ENCODE measurements at places on chromosomes 3 and 15.

DNA sequence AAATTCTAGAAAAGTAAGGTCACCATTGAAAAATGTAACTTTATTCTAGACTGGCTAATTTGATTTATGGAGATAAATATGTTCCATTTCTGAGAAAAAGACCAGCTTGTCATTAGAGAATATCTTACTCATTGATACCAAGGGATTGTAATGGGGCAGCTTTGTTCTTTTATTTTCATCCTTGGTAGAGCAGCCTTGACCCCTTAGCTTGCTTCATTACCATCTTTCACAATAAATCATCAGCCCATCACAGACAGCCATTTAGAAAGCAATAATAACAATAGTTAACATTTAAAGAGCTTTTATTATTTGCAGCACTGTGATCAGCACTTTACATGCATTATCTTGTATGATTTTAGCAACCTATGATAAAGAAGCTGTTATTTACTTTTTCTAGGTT is 253.6 kb downstream of the C3orf38 start:
- DNase-seq = no peak

DNA sequence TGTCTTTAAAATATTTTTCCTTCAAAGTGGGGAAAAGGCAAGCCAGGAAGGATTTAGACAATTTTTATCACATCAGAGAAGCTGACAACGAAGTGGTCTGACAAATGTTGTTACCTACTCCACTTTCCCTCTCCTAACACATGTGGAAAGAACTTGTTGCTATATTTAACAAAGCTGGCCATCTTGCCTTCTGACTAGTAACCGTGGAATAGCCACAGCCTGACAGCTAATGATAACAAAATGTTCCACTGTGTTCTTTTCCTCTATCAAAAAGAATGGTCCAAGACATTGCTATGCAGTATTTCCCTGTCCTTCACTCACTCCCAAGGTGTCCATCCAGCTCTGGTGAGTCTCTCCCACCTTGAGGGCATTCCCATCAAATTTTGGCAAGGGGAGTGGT is 481.4 kb upstream of the THBS1 start:
- no peak for DNase-seq

DNA sequence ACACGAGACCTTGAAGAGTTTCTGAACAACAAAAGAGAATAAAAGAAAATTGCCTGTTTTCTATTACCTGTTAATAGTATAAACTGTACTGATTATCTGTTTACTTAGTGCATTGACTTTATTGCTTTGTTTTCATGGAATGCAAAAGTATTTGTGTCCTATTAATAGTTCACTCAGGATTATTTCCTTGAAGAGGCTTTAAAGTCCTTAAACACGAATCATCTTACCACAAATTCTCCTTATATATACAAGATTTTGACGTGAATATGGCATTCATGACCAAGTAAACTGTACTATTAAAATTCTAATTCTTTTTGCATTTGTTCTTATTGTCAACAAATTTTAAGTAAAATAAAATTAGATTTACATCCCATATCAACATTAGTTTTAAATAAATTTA is 513.0 kb downstream of the NTRK3 start:
- DNase-seq = no peak

GRCh38 chr3:38579551-38580449 is 69.7 kb downstream of the SCN5A start:
- no peak for DNase-seq

DNA sequence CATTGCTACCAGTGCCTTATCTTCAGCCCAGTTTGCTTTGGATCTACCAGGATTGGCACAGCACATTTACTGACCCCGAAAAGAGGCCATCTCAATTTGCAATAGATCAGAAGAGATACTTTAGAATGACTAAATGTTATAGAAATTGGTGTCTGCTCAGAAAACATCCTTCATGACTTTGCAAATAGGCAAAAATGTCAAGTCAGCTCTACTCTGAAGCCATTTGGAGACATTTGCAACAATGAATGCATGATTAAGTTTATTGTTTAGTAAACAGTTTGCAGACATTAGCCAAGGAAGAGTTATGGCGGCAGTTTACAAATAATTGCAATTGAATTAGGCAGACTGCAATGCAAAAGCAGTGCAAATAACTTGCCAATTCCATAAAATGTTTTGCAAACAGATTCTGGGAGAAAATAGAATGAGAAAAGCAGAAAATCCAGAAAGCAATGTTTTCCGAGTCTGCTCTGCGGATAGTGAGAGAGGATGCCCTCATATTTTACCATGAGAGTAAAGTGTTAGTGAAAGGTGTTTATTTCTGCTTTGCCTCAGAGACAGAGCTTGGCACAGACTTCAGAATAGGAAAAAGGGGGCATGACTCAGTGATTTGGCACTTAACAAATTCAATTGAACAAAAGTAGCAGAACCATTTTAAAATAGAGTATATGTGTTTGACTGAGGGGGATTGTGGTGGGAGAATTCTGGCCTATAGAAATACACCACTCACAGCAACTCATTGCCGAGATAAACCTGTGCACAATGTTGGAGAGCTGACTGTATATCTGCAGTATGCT is 334.9 kb upstream of the NR2F2 start:
- DNase-seq = no peak

DNA sequence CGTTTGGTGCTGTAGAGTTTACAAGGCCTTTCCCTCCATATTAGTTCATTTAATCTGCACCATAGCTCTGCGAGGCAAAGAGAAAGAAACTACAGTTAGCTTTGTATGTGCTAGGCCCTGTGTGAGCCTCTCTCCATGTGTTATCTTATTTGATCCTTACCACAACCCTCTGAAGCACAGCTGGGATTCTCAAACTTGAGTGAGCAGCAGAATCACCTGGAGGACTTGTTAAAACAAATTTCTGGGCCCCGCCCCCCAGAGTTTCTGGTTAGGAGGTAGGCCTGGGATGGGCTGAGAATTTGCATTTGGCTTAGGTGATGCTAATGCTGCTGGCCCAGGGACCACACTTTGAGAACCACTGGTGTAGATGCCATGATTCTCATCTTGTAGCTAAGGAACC is 12.3 kb downstream of the CA12 start:
- DNase-seq = no peak

- DNase-seq = no peak
Measured at GRCh38 chr3:10725067-10725466, 91.0 kb upstream of the SLC6A11 start.

- no peak for DNase-seq
Measured at GRCh38 chr3:138718849-138719248, 110.3 kb downstream of the FAIM start.

DNA sequence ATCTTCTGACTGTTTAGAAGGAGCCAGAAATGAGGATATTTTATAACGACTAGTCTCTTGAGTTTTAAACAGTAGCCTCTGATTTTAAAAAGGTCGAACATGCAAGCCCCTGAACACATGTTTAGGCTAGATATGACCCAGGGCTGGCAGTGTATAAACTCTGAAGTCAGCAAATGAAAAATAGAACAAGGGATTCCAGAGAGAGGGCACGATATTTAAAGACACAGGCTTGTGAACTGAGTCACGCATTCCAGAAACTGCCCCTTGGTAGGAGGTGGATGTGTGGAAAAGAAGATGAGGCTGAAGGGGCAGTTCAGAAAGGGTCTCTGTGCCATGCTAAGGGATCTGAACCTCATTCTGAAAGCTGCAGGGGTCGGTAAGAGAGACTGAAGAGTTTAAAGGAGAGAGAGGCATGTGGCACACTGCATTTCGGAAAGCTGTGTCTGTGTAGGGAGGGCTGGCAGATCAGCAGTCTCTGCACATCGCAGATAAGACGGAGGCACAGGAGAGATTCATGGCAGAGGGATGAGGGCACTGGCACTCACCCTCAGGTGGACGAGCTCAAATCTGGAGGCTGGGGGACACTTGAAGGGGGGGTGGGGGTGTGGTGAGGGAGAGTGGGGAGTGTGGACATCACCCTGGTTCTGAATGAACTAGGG is 22.1 kb downstream of the ST8SIA2 start:
- no peak for DNase-seq

DNA sequence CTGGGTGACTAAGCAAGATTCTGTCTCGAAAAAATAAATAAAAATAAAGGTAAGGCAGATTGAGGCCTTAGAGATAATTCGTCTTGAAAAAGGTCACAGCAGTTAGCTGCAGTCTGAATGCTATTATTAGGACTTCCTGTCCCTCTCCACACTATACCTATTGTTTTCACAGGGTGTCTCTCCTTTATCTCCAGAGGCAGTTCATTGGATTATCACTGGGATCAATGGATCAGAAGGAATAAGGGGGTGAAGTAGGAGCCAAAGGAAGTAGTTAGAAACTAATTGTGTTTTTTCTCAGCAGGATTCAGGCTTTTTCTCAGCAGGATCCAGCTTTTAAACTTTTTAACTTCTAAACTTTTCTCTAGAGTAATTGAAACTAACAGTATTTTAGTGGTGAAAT is 326.9 kb downstream of the IL5RA start:
- no peak for DNase-seq

- DNase-seq = no peak
Measured at GRCh38 chr3:194373028-194373427, 3.5 kb upstream of the LRRC15 start.

- DNase-seq = peak; percentile 63
Measured at GRCh38 chr3:128392818-128393544, 73.7 kb downstream of the DNAJB8 start.
